ENCODE measurements at places on chromosomes 5 and 9.
A peak's percentile ranks its signal among the peaks of the same experiment; 100 is the strongest.

DNA sequence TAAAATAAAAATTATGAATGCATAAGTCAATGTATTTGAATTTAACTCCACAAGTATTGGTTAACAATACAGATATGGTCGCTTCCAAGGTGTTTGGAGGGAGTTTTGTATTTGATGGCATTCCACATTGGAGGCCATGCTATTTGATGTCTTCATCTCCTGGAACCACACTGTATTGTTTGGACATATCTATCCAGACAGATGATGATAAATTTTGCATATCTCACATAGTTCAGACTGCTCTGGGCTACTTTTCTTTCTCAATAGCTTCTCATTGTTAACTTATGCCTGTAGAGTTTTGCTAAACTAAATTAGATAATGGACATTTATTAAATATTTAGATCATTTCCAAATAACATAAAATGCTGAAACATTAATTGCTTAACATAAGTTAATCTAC is 58.0 kb downstream of the CDKN2A start:
- no peak for DNase-seq

GRCh38 chr5:178083922-178084321 is 29.4 kb upstream of the N4BP3 start:
- DNase-seq: no peak

DNA sequence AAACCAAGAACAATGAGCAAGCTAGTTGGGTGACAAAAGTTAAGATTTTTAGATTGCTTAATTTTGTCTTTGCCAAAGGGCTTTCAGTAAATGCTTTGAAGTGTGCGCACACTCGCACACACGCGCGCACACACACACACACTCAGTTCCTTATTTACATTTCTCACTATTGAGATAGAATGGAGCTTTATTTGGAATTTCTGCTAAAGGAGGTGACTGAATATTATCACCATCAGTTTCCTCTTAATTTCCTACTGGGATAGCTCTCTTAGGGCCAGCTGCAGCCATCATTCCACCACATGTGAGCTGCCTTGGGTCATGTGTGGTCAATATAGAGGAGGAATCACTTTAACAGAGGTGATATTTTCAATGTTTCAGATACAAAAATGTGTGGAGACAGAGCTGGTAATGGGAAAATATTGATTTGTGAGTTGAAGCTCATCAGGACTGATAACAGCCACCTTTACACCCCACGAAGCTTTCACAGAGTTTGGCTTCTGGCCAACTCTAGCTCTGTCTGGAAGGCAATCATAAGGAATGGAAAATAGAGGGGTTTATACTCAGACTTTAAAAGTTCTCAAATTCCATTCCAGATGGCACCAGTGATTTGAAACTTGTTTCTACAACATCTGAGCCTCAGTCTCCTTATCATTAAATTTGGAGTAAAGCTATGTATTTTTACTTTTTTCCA is 99.9 kb downstream of the MACIR start:
- no peak for DNase-seq

DNA sequence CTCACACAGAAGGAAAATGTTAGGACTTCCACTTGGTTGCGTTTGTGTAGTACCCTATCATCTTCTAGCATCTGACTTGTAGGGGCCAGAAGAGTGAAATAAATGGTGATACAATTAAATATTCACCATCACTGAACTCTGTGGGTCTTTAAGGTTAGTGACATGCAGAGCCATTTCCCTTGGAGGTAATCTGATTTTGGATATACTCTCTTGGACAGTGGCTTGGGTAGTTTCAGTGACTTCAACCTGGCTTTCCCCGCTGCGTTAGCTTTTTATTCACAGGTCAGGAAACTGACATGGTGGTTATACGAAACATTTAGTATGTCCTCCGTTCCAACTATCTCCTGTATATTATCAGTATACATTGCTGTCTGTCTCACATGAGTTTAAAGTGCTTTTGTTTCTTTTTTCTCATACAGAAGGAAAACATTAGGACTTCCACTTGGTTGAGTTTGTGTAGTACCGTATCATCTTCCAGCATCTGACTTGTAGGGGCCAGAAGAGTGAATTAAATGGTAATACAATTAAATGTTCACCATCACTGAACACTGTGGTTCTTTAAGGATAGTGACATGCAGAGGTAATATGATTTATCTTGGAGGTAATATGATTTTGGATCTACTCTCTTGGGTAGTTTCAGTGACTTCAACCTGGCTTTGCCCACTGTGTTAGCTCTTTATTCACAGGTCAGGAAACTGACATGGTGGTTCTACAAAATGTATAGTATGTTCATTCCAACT is 883.6 kb downstream of the TAF11L14 start:
- no peak for DNase-seq

GRCh38 chr9:124747065-124747464 is 24.0 kb downstream of the NR6A1 start:
- no peak for DNase-seq

DNA sequence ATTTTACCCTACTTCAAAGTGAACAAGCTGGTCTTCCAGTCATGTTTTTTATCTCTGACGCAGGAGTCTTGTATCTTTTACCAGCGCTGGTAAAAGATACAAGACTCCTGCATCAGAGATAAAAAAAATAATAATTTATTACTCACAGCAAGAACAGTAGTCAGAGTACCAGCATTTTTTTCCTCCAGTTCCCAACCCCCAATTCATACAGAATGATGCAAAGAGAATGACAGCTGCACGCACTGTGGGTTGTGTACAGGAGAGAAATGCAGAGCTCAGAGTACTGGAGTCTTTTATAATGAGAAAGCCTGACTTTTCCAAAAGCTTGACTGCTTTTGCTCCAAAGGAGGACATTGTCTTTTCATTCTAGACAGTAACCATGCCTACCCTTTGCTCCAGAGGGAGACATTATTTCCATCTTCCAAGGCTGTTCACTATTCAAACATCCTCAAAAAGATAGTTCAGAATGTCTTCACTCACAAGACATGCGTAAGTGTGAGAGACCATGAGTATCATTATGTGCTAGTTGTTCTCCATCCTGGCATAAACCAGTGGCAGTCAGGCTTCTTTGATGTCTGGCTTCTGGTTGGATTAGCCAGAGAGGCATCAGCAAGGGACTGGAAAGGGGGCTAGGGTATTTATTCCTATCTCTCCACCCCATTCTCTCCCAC is 14.3 kb upstream of the RANBP6 start:
- no peak for DNase-seq

GRCh38 chr5:141521244-141521781 is 32.4 kb downstream of the PCDHGC5 start:
- DNase-seq: peak; percentile 35

DNA sequence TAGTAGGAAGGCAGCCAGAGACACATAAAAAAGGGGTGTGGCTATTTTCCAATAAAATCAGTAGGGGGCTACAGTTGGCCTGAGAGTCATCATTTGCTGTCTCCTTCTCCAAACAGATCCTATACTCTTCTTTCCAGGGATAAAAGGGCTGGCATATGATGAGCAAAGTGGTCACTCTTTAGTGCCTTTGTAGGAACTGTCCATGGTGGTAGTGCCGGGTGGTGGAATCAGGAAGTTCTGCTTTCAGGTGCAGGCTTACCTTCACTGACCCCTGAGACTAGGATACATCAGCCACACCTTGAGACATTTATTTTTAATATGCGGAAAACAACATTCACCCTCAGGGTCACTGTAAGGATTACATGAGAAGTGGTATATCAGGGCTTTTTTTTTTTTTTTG is 80.8 kb downstream of the ASTN2 start:
- no peak for DNase-seq

- no peak for DNase-seq
Observed at GRCh38 chr5:92841604-92842155, 739.3 kb downstream of the NR2F1-AS1 start.

Data from T-helper 2 cell (primary cell).